ENCODE measurements at places on chromosomes 5 and 9.
A peak's percentile ranks its signal among the peaks of the same experiment; 100 is the strongest.

GRCh38 chr5:78649861-78650496, 1.4 kb upstream of the LHFPL2 start:
- no peak for ATAC-seq

DNA sequence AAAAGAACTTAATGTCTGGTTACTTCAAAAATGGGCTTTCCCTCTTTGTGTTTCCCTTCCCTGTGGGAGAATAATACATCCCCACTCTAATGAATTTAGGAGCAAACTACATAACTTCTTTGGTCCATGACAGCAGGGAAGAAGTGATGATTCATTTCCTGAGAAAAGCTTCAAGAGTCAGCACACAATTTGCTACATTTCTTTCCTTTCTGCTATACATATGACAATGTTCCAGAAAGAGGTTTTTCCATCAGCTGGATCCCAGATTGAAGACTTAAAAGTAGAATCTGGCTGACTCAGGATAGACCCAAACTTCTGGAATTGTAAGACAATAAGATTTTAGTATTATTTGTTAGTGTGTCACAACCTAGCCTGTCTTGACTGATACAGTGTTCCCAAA, 126.1 kb downstream of the DRD1 start:
- no peak for ATAC-seq

DNA sequence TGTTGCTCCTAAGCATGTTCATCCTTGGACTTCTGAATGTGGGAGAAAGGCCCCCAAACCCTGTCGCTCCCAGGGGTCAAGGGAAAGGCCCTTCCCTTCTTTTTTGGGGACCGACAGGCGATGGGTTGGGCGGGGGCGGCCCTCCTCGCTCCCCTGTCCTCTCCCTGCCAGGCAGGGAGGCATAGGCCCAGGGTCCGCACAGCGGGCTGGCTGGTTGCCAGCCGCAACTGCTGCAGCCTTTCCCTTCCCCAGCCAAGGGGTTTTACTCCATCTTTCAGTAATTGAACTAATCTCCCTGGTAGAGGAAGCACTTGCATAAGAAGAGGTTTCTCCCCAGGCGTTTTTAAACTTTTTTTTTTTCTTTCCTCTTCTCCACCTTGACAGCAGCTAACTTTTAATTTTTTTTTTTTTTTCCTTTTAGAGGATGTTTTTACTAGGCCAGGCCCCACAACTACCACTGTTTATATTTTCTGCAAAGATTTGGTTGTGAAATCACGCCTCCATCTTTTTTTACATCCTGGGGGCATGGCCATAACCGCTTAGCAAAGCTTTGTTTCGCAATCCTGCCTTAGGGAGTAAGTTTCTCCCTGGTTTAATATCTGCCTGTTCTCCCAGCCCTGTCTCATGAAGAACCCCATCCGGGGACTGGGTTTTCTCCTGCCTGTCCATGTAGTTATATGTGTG, 216.9 kb upstream of the ZNF608 start:
- ATAC-seq, result peak; percentile 49

GRCh38 chr5:147384346-147385193, 125.3 kb downstream of the DPYSL3 start:
- no peak for ATAC-seq

GRCh38 chr9:111178331-111179055, 140.2 kb upstream of the LPAR1 start:
- ATAC-seq, result no peak
